Immature natural killer cell (primary cell): ENCODE measurements at places on chromosomes 5 and 9. TPM values are rescaled to one million over a fixed set of nuclear protein-coding genes. Genes with fewer than 3 reads are reported as not detected.

DNA sequence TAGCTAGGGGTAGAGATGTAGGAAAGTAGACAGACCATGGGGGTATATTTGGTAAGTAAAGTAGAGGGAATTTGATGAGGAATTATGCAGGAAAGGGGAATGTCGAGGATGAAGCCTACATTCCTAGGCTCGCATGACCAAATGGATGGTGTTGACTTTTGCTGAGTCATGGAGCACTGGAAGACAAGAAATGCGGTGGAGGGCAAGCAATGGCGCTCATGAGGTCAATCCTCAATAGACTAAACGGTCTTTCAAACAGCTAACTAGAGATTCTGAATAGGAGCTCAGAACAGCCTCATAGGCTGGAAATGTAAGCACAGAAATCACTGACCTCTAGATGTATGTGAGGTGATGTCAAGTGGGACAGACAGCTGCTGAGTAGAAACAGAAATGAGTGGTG, 50.7 kb upstream of the FST start:
- no peak for DNase-seq

DNA sequence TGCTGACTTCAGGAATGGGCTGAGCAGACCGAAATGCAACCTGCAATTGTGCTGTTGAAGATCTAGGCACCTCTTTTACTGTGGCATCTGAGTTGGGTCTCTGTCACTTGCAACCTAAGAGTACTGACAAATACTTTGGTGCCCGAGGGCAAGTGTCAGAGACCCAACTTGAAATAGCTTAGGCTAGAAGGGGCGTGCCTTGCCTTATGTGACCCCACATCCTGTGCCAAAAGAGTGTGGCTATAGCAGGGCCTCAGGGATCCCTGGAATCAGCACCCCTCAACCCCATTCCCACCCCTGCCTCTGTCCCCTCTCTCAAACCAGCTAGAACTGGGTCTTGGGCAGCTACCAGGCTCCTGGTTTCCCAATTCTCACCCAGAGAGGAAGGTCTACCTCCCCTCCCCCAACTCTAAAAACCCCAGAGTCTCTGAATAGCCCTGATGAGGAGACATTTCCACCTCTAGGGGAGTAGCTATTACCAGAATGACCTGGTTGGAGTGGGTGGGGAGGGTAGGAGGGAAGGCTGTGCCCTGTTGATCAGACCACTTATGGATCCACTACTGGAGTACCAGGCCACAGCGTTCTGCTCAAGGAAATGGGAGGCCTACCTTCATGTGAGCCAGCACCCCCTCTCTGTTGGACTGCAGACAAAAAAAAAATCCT, 17.5 kb downstream of the RAI14 start:
- no peak for DNase-seq

- DNase-seq: peak; percentile 1
These were observed 279.3 kb upstream of the ANKRD55 start for GRCh38 chr5:56512313-56512996.

DNA sequence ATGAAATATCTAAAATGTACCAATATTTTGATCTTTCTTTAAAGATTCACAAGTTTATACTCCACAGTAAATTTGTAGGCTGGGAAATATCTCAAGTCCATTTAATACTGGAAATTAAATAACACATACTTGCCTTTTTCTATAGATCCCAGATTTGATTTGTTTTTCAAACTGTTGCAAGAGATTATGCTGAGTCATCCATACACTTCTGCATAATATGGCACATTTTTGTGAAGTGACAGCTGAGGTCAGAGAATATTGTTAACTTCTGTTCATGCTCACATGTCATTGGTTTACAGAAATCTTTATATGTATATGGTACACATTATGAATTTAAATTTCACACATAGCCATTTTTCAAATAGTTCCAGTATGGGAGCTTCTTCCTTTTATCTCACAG, 1066.3 kb upstream of the NUDT12 start:
- DNase-seq: no peak

DNA sequence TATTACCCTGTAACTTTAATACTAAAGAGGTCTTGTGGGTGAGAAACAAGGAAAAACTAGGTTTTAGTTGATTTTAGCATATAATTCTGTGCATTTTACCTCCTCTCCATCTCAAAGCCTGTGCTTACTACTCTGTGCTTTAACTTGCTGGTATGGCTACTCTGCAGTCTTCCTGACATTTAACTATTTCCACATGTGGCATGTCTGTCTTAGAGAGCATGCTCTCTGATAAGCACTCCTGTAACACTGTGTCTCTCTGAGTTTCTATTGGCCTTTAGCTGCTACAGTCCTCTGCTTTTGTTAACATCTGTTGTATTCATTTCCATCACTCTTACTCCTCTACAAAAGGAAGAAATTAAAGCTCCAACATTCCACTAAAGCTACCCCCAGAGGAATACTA, 418.3 kb downstream of the RAB3C start:
- no peak for DNase-seq

- no peak for DNase-seq
These were observed 131.6 kb upstream of the SLC24A2 start for GRCh38 chr9:19920401-19920800.

GRCh38 chr5:81232464-81233079, 550 bp upstream of the CKMT2 start:
- no peak for DNase-seq

DNA sequence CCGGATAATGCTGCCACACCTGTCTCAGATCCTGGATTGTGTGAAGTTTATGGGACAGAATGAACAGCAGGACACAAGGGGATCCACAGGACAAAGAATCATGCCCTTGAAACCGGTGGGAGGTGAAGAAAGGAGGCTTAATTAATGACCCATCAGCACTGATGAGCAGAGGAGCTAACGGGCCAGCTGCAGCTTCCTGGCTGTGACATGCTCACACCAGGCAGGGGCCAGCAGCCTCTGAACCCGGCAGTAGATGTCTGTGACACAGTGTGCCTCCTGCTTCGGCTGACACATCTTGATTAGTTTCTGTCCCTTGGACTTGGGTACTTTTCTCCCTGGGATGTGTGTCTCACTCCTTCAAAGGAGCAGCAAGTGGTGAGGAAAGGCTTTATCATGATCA, 328.8 kb upstream of the BRINP1 start:
- DNase-seq: no peak

DNA sequence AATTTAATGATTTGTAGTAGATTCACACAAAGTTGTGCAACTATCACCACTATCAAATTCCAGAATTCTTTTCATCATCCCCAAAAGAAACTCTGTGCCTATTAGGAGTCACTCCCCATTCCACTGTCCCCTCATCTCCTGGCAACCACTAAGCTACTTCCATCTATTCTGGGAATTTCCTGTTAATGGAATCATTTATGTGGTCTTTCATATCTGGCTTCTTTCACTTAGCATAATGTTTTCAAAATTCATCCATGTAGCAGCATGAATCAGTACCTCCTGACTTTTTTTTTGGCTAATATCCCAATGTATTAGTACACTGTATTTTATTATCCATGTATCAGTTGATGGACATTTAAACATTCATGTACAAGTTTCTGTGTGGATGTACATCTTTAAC, 157.6 kb downstream of the TTC39B start:
- DNase-seq: no peak

- DNase-seq: no peak
These were observed at the start of gene PRDM12 for GRCh38 chr9:130664251-130665028. Gene PRDM12, plus strand, starts transcription at chr9:130664594. Its CDS starts 60 bp downstream, at chr9:130664654.

DNA sequence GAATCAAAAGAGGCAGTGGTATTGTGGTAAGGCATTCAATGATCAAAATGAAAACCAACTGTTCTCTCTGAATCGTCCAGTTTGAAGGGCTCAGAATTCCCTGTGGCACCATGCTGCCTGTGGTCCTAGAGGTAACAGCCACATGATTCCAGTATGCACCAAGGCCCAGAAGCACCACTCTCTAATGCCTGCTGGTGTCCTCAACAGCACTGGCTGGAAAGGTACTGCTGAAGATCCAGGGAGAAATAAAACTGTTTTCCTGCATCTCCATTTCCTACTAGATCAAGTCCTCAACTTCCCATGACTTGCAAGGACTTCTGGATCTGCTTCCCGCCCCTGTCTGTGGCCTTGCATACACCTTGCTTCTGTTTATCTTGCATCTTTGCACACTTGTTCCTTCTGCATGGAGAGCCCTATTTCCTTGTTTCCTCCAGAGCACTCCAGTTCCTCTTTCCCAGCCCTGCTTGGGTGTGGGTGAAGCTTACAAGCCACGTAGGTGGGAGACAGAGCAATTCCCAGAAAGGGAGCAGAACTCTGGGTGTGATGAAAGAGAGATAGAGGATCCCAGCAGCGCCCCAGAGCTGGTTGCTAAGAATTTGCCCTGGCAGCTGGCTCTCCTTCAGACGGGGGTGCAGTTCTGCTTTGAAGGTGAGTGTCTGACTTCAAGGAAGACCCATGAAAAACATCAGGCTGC, 41.0 kb upstream of the EQTN start:
- DNase-seq: no peak

- DNase-seq: no peak
These were observed 127.8 kb upstream of the CCDC180 start for GRCh38 chr9:97179616-97180015.

GRCh38 chr5:45542421-45542820, 153.8 kb downstream of the HCN1 start:
- no peak for DNase-seq

GRCh38 chr5:154811239-154811638, 39.2 kb downstream of the FAXDC2 start:
- no peak for DNase-seq

DNA sequence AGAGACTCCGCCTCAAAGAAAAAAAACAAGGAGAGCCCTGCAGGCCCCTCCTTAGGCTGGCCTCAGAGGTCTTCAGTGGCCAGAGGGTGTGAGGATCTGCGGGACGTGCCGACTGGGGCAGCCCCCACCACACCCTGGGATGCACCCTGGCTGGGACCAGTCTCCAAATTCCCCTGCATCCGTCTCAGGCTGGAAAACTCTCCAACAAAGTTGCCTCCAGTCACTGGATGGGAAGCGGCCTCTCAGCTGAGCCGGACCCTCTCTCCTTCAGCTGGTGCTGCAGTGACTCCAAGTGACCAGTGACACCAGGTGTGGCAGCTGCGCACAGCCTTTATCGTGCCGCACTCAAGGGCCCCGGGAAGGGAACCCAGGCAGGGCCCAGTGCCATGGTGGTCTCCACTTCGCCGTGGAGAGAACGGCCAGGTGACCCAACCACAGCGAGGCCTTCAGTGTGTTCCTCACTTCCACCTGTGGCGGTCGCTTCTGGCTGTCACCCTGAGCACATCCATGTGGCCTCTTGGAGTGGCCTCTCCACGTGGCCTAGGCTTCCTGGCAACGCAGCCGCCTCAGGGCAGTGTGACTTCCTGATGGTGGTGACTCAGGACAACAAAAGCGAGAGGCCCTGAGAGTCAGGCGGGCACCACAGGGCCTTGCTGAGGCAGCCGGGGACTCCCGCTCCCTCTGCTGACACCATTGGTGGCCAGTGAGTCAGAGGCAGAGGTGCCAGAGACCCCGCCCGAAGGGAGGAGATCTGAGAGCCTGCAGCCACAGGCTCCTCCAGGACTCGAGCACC, 19.3 kb upstream of the CAMSAP1 start:
- DNase-seq: peak; percentile 59

- no peak for DNase-seq
These were observed 350.8 kb downstream of the DMRT2 start for GRCh38 chr9:1400983-1401382.

- peak; percentile 3 for DNase-seq
These were observed 56.0 kb upstream of the FAM174A start for GRCh38 chr5:100479079-100479688.

- DNase-seq: peak; percentile 34
These were observed 16.0 kb downstream of the TRMO start for GRCh38 chr9:97906236-97906831.

- no peak for DNase-seq
These were observed 233.3 kb upstream of the GRAMD2B start for GRCh38 chr5:126189862-126190261.

GRCh38 chr5:143474616-143475015, 71.1 kb upstream of the NR3C1 start:
- DNase-seq: no peak

DNA sequence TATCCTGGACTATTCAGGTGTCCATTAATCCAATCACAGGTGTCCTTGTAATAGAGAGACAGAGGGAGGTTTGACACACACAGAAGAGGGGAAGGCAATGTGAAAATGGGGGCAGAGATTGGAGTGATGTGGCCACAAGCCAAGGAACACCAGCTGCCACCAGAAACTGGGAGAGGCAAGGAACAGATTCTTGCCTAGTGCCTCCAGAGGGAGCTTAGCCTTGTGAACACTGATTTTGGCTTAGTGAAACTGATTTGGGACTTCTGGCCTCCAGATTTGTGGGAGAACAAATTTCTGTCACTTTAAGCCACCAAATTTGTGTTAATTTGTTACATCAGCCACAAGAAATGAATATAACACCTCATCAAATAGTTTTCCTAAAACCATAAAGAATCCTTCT, 416.2 kb downstream of the ENC1 start:
- no peak for DNase-seq

The BTNL3 gene
- polyA plus RNA-seq: not detected

The PCDHB11 gene
- polyA plus RNA-seq: not detected

The SLC46A2 gene
- 0.16 TPM for polyA plus RNA-seq

The PCDHGB6 gene
- polyA plus RNA-seq: 1.9 TPM

The BAAT gene
- polyA plus RNA-seq: not detected

The OR2K2 gene
- not detected for polyA plus RNA-seq

The HK3 gene
- 2.4 TPM for polyA plus RNA-seq

The FREM1 gene
- polyA plus RNA-seq: not detected

The PRSS3 gene
- not detected for polyA plus RNA-seq

The INSYN2B gene
- polyA plus RNA-seq: not detected
